Substantia nigra (tissue), 51 donors: ENCODE measurements at places on chromosomes 6 and 20.

GRCh38 chr6:25034431-25034921 is 98.7 kb upstream of the RIPOR2 start:
- DNase-seq, result no peak

- DNase-seq, result no peak
These were observed 15.9 kb upstream of the MDGA1 start for GRCh38 chr6:37713529-37714119.

- DNase-seq, result peak; percentile 81
These were observed 2.0 kb upstream of the SLC29A1 start for GRCh38 chr6:44221291-44221960.

GRCh38 chr6:33018904-33019303 is 9.5 kb upstream of the HLA-DOA start:
- peak; percentile 58 for DNase-seq

DNA sequence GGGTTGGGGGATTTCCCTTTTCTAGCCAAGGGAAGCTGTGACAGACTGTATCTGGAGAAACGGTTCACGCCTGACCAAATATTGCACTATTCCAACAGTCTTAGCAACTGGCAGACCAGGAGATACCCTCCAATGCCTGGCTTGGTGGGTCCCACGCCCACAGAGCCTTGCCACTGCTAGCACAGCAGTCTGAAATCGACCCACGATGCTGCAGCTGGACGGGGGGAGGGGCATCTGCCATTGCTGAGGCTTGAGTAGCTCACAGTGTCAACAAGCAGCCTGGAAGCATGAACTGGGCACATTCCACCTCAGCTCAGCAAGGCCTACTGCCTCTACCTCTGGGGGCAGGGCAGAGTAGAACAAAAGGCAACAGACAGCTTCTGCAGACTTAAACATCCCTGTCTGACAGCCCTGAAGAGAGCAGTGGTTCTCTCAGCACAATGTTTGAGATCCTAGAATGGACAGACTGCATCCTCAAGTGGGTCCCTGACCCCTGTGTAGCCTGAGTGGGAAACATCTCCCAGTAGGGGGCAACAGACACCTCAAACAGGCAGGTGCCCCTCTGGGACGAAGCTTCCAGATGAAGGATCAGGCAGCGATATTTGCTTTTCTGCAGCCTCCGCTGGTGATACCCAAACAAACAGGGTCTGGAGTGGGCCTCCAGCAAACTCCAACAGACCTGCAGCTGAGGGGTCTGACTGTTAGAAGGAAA is 89.9 kb upstream of the ECI2 start:
- DNase-seq, result no peak

- no peak for DNase-seq
These were observed 91.2 kb downstream of the DNAH8 start for GRCh38 chr6:38806271-38806670.

DNA sequence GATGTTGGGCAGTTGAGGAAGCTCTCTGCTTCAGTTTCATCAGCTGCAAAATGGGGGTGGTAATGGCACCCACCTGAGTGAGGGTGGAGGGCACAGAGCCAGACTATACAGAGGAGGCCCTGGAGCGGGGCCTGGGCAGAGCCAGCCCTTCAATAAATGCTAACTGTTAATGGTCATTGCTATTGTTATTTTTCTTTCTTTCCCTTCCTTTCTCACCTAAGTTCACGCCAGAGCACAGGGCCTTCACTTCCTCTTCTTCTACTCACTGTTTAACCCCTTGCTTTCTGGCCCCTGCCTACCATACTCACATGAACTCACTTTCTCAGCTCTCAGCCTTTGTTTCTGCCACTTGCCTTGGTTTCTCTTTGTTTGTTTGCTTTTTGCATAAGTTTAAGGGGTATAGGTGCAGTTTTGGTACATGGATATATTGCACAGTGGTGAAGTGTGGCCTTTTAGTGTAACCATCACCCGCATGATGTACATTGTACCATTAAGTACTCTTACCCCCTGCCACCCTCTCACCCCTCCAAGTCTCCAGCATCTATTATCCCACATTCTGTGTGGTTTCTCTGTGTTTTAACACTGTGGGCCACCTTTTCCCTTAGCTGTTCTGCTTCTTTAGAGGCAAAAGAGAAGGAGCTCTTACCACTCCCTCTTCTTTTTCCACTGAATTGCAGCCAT is 7.5 kb upstream of the RREB1 start:
- no peak for DNase-seq

DNA sequence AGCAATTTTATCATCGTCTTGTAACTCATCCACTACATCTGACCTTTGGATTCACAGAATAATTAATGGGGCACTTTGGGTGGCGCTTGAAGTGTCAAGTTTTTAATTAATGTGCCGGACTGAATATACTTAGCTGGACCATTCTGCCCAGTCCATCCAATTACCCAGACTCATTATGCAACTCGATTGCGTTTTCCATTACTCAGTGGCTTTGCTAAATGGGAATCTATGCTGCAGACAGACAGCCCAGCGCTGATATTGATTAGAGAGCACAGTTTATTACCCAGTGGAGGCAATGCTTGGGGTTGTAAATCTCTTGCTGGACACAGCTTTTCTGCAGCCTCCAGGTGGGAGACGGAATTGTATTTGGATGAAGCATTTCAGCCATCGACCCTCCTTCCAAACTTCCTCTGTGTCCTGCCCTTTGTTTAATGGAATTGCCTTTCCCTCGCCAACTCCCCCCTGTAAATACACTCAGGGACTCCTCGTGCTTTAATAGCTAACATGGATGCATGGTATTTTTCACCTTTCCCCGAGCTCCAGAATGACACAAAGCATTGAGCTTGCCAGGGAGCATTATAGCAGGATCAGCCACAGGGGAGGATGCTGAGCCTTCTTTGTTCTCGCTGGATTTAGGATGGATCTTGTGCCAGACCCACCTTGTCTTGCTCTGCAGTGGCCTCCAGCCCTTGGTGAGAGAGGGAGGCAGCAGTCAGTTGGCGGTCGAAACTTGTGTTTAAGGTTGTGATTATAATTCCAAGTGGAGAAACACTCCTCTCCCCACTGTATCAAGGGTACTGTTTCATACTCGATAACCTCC is 59.7 kb downstream of the EDN3 start:
- DNase-seq, result no peak

- DNase-seq, result no peak
These were observed 150.6 kb upstream of the SPACA1 start for GRCh38 chr6:87897013-87897412.

- no peak for DNase-seq
These were observed 157.1 kb downstream of the PHACTR1 start for GRCh38 chr6:12873691-12874090.

GRCh38 chr6:116369540-116369939 is 1.2 kb upstream of the DSE start:
- DNase-seq, result no peak

- DNase-seq, result no peak
These were observed 111.9 kb downstream of the JARID2 start for GRCh38 chr6:15357782-15358181.

DNA sequence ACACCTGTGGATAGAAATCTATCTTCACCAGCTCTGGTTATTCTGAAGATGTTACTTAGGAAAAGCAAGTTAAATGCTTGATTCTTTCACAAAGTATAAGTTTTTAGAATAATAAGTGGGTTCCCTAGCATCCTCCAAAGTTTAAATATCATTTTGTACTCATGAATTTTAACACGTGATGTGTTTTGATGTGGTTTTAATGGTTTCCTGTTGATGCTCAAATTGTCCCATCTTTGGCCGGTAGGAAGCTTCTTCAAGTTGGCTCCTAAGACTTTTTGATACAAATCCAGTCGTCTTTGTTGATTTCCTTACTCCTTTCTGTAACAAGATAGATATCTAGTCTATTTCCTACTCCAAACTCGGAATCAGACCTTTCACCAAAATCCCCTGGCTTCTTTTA is 94.5 kb upstream of the STXBP5 start:
- DNase-seq, result no peak

DNA sequence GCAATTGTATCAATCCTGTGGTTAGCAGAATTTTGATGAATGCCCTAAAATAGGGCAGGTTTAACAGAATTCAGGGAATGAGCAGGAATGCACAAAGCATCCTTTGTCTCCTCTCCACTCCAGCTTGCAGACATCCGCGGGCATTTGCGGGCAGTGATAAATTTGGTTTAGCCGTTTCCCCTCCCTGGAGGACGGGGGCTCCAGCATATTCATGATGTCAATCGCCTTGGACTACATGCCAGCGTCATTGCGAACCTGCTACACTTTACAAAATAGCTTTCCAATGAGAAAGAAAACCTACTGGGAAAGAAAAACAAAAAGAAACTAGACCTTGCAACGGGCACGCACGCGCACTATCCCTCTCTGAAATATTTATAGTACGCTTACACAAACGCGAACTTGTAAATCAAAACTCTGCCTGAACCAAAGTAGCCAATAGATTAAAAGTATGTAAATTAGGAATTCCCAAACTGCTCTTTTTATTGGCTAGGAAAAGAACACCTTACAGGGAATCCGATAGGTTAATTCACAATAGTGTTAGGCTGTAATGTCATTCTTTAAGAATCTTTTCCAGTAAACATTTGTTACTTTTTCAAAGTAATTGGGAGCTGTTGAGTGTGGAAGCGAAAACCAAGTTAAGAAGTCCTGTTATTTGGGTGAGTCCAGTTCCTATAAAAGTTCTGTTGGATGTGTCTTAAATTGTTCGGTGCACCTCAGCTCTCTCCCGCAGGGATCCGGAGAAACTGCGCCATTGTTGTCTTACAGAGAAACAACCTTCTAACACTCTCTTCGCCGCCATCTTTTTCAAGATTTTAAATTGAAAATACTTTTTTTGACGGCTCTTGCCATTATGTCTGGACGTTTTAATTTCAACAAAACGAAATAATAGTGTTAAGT is 136.7 kb downstream of the HFE start:
- no peak for DNase-seq

DNA sequence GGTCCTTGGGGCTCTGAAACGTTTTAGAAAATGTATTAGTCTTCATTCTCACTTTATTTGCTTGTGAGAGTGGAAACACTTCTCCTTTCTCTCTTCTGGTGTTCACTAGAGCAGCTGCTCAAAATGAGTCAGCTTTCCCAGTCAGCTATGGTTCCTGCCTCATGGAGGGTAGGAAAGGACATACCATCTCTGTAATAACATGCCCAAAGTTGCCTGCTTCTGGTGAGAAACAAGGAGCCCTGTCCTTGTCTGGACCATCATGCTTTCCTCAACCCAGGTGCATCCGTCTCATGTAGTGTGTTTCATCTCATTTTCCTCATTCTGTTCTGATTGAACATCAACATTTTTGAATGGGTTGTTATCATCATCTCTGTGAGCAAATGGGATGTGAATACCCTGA is 17.1 kb upstream of the TINAG start:
- DNase-seq, result no peak

DNA sequence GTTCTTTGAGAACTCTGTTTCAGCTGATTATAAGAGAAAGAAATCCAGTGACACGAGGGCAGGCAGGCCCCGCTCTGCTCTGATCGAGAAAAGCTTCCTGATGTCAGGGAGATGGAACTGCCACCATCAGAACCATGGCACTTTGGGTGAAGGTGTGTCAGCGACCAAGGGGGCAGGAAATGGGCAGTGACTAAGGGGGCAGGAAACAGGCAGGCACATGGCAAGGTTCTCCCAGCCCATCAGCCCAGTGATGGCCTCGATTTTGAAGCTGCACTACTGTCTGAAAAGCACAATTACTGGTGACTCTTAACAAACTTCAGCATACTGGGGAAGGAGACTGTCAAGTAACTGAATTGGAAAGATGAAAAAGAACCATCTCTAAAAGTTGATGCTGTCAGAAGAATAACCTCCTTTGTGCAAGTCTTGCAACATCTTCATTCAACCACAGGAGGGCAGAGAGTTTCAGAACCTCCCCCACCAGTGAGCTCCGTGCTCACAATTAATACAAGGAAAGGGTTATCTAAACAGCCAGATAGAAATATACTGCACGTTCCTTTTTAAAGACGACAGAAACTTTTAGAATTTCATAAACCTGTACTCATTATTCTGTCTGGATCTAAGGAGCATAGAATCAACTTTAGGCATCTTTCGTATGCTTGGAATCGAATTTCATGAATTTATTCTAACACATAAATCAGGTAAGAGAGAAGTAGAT is 39.1 kb downstream of the TMX4 start:
- no peak for DNase-seq

DNA sequence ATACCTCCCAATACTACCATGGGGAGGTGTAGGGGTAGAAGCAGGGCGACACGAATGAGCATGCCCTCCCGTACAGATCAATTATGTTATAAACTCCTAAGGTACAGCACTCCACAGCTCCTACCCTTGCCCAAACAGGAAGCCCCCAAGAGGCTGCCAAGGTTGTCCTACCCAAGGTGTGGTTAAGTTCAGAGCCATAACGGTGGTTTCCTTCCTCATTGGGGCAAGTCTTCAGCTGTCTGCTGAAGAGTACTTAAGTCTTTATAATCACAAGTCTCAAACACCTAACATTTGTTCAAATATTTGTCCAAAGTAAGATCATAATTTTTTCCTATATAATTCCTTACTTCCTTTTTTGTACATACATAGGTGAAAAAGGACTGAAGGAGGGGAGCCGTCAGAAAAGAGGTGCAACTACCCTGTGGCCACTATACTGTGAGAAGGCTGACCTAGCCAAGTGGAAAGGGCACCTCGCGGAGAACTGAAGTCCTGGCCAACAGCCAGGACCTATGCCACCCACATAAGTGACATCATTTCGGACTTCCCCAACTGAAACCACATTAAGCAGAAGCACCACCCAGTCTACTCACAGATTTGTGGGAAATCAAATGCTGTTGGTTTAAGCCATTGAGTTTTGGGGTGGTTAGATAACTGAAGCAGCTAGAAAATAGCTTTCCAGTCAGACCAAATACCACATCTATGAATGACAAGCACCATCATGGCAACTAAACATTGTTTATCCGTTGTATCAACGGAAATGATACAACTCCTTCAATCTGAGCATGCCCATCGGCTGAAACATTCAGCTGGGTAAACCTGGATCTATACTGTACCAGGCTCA is 2.9 kb upstream of the RAB22A start:
- DNase-seq, result peak; percentile 3

- no peak for DNase-seq
These were observed 70.5 kb upstream of the PIM1 start for GRCh38 chr6:37099442-37099841.

- DNase-seq, result no peak
These were observed 98.2 kb downstream of the QRSL1 start for GRCh38 chr6:106727480-106728149.
